ENCODE measurements at places on chromosomes 2 and 18.

DNA sequence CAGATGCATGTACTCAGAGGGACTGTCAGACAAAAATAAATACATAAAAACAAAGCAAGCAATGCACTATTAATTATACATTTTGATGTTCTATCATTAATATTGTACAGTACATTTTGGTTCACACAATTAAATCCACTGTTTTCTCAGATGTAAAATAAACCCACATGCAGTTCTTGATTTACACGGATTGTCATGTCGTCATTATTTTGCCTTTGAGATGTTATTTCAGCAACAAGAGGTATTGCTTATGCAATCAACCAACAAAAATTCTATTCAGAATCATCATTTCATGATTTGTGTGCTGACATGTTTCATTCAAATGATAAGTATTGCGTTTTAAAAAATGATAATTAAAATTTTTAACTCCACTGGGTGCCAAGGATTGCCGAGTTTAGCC, 79.2 kb downstream of the TSHZ1 start:
- no peak for DNase-seq

GRCh38 chr2:191488135-191488534, 189.8 kb upstream of the NABP1 start:
- no peak for DNase-seq

- DNase-seq: no peak
These were observed 761.0 kb upstream of the POU3F3 start for GRCh38 chr2:104092886-104093285.

- DNase-seq: no peak
These were observed 18.6 kb upstream of the CNDP1 start for GRCh38 chr18:74515620-74516231.

- no peak for DNase-seq
These were observed 347.7 kb downstream of the KIAA1328 start for GRCh38 chr18:37176621-37176934.

DNA sequence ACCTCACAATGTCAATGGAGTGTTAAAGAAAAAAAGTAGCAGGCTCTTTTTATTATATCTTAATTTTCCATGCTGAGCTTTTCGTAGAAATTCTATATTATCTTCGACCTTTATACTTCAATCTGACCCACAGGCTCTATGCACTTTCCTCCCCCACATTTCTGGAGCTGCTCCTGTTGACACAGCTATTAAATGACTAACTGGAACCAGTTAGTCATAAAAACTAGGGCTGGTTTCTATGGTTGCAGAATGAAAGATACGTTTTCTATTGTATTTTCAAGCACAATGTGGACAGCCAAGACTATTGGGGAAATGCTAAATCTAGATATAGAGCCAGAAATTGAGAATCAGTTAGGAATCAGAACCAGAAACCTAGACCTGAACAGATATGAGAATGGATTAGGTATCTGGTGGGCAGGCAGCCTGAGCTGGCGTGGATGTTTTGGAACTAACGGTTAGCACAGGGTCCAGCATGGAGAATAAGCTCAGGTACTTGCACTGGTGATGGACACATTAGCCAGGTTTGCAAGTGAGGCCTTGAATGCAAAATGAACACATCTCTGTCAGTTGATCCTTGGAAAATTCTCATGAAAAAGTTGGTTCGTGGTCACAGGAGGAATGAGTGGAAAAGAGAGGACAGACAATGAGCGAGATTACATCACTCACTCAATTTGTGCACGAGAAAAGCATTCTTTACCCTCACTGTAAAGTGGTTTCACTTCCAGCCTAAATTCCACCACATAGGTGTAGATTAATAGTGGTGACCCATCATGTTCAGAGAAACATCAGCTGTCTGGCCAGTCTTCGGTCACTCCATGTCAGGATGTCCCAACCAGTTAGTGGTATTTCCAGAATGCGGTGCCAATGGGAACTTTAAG, 144.6 kb upstream of the EPHA4 start:
- DNase-seq: no peak

GRCh38 chr2:37365669-37366068, 21.2 kb downstream of the QPCT start:
- DNase-seq: no peak

DNA sequence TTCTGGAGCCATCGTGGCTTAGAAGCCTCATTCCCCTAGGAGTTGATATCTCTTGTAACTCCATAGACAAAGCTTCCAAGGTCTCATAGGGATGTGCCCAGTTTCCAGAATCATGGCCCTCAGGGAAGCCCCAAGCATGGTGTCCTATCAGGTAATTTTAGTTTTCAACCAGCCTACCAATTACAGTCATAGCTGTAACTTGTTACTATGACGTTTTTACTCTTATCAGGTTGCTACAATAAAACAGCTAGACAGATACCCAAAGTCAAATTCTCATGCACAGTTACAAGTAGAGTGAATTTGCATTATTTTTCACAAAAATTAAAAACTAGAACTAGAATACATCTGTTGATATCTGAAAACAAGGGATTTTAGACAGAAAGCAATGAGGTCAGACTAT, 8.9 kb downstream of the LYPD6 start:
- no peak for DNase-seq

GRCh38 chr2:181594322-181594721, 62.6 kb downstream of the CERKL start:
- no peak for DNase-seq

DNA sequence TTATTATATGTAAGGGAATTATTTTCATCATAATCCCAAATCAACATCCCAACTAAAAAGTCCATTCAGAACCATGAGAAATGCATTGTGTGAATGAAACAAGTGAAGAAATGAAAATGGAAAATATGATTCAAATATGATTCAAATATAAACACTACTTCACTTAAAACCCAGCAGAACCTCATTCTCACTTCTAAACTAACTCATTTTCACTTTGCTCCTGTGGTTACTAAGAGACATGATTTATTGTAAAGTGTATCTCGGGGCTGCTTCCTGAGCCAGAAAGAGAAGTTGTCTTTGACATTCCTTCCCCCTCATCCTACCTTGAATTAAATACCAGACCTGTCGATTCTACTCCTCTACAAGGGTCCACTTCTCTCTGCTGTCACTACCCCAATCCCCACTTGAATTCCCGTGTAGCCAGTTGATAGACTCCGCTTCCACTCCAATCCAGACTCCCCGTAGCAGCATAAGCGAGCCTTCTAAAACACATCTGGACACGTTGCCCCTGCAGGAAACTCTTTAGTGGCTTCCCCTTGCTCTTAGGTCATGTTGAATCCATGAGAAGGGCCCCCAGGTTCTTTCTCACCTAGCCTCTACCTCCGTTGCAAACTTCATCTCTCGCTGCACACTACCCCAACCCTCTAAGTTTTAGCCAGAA, 697.0 kb upstream of the ID2 start:
- no peak for DNase-seq

- no peak for DNase-seq
These were observed 100.0 kb downstream of the ABCA12 start for GRCh38 chr2:215038421-215038820.

GRCh38 chr2:237715459-237715947, 83.1 kb upstream of the RBM44 start:
- no peak for DNase-seq

- DNase-seq: peak; percentile 15
These were observed 665.4 kb downstream of the BCL11A start for GRCh38 chr2:59888015-59888414.

DNA sequence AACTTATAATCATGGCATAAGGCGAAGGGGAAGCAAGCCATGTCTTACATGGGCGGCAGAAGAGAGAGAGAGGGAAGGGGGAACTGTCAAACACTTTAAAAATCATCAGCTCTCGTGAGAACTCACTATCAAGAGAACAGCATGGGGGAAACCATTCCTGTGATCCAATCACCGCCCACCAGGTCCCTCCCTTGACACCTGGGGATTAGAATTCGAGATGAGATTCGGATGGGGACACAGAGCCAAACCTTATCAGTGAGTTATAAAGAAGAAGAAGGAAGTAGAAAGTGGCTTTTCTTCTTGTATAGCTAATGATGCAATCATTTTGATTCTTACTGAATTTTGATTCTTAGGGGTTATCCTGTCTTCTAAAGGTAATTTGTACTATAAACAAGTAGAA, 51.4 kb downstream of the SMCHD1 start:
- no peak for DNase-seq

DNA sequence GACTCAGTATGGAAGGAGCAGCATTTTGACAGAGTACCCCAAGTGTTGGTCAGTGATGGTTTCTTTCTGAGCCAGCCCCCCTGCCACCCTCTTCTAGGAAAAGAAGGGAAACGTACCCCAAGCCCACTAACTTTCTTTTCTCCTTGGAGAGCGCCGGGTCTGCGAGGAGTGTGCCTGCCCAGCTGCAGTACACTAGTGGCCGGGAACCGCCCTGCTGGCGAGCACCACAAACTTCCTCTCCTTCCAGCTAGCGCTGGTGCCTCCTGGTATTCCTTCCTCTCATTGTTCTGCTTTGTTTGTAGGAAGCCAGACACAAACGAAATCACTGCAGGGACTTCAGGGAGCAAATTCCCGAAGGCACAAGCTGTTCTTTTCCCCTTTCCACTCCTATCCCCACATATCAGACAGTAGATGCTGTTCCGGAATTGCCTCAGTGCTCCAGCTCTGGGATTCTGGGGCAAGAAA, 1.8 kb downstream of the CCDC85A start:
- no peak for DNase-seq

GRCh38 chr2:140401056-140401455, 1620.9 kb upstream of the NXPH2 start:
- DNase-seq: no peak

DNA sequence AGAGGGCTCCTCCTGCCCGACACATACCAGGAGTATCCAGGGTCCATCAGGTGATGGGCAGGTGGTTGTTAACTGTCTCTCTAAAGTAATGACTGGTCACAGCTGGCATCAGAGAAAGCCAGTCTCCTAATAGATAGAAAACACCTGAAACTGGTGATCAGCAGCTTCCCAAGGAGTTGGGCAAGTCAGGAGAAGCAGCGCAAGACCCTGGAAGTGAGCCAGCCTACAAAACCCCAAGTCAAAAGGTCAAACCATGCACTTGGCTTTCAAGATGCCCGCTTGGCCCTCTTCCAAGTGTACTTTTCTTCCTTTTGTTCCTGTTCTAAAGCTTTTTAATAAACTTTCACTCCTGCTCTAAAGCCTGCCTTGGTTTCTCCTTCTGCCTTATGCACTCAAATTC, 815.2 kb downstream of the DCDC2C start:
- DNase-seq: no peak

GRCh38 chr18:58114766-58115165, 70.7 kb downstream of the NEDD4L start:
- DNase-seq: no peak

GRCh38 chr18:75777630-75778029, 350.1 kb upstream of the SMIM21 start:
- DNase-seq: no peak

GRCh38 chr2:161250864-161251436, 57.3 kb upstream of the PSMD14 start:
- DNase-seq: no peak

DNA sequence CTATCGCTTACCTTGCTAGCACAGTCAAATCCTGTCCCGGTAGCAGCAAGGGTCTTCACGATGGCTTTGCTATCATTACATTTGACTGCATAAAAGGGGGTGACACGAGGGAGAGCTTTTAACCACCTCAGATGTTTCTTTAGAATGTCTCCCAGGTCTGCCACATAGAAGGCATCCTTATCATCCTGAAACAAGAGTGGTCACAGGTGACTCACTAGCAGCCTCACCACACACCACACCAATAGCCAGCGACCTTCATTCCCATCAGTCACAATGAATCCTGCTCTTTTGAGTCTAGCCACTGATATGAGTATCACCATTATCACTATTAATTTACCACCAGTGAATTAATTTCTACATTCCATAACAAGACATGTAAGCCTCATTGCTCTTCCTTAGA, 3.7 kb downstream of the ODC1 start:
- DNase-seq: no peak

- DNase-seq: no peak
These were observed 6.8 kb downstream of the ESCO1 start for GRCh38 chr18:21593540-21594257.

GRCh38 chr2:105873721-105874120, 129.0 kb downstream of the NCK2 start:
- peak; percentile 32 for DNase-seq

DNA sequence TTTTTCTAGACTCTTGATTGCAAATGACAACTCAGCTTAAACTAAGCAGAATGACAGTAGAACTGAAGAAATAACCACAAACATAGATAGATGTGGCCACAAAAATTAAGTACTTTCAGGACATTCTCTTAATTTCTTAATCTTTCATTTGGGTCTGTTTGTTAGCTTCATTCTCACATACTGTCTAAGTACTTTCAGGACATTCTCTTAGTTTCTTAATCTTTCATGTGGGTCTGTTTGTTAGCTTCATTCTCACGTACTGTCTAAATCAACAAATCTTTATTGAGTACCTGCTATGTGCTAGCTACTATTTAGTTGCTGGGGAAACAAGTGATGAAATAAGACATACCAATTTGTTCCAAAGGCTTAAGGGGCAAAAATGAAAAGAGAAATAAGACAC, 35.1 kb downstream of the FAM117B start:
- no peak for DNase-seq

DNA sequence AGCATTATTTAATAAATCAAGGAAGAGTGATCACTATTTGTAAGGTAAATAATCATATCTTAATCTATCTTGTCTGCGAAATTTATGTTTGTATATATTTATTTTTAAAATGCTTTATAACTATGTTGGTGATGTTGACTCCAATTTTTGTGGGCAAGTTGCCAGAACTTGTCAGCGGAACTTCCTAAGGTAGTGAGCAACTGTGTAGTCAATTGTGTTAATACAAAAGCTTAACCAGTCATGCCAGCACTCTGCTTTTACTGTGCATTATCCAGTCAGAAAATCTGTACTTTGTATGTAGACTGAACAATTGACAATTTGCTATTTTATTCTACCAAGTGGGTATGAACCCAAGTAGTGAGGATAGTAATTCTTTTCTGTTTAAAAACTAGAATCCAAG, 61.9 kb upstream of the RND3 start:
- no peak for DNase-seq

DNA sequence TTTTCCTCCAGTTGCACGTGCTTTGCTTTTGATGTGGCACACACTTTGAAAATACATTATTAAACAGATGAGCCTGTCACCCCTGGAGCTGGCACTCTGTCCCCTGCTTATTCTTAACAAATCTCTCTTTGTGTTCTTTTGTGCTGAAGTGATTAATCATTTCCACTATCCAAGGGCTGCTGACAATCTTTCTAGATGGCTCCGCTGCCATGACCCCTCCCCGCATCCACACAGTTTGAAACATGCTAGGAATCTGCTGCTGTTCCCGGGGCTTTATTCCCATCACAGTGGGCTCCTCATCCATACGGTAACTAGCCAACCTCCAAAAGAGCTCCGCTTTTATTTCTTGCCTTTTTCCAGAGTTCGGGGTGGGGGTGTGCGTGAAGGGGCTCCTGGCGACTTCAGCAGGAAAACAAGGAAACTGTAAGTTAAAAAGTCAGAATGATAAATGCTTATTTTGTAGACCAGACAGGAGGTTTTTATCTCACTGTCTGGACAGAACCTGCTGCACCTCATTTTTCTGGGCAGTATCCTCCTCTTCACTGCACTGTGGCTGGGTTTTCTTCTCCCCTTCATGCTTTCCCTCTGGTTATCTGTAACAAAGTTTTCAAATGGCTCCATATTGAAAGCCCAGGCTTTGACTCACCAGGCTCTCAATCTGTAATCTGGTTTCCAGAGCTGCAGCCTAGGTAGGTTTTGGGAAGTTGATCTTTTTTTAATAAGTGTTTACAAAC, 319.7 kb downstream of the AFF3 start:
- DNase-seq: no peak

All from stimulated activated CD8-positive, alpha-beta memory T cell treated with anti-CD3 and anti-CD28 coated beads, Interleukin-2, amount 100 ng/mL, for 1 hour (primary cell).